CD8-positive, alpha-beta memory T cell (primary cell): ENCODE measurements at places on chromosomes 3 and 15.
A peak's percentile ranks its signal among the peaks of the same experiment; 100 is the strongest.

GRCh38 chr15:41930221-41930866 lies 36.5 kb upstream of the SPTBN5 start:
- no peak for DNase-seq

- no peak for DNase-seq
These were observed 22.1 kb upstream of the BNC1 start for GRCh38 chr15:83306561-83306960.

- DNase-seq: no peak
These were observed 32.4 kb upstream of the CDV3 start for GRCh38 chr3:133540896-133541674.

GRCh38 chr15:61041886-61042285 lies 187.2 kb downstream of the RORA start:
- DNase-seq: no peak

DNA sequence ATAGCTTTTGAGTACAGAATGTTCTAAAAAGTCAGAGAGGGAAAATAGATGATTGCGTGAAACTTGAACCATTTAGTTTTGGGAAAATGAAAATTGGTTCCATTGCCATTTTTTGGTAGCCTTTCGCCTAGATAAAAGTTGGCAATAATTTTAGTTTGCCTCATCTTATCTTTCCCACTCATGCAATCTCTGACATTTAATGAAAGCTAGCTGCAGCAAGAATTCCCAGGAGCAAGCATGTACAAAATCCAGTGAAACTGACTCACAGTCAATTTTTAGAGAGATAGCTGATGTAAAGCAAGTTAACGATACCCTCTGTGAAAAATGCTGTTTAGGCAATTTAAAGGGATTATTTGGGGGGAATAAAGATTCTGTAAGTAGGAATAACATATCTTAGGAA lies 797.4 kb downstream of the GRM7 start:
- no peak for DNase-seq

DNA sequence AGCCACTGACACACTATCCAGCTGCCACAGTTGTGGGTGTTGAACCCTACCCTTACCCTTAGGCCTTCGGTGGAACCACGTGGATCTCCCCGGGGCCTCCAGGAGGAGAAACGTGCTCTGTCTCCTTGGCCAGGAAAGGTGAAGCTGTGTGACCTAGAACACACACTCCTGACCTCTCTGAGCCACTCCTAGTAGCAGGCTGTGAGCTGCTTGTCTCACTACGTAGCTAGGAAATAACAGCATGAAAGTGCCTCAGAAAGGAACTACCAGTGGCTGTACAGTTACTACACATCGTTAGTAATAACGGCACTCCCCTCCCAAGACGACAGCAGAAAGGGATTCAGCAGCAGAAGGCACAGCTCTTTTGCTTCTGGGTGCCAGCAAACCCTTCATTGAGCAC lies 36.2 kb upstream of the SLC6A6 start:
- no peak for DNase-seq

- no peak for DNase-seq
These were observed 1.4 kb downstream of the STARD9 start for GRCh38 chr15:42576776-42577175.

DNA sequence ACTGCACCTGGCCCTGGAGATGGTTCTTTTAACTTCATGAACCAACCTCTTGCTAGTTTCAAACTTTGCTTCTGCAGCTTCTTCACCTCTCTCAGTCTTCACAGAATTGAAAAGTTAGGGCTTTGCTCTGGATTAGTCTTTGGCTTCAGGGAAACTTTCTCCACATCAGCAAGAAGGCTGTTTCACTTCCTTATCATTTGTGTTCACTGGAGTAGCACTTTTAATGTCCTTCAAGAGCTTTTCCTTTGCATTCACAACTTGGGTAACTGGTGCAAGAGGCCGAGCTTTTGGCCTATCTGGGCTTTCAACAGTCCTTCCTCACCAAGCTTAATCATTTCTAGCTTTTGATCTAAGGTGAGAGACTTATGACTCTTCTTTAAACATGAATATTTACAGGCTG lies 15.7 kb upstream of the TM2D3 start:
- no peak for DNase-seq

GRCh38 chr3:5317557-5317956 lies 130.1 kb downstream of the EDEM1 start:
- DNase-seq: no peak

DNA sequence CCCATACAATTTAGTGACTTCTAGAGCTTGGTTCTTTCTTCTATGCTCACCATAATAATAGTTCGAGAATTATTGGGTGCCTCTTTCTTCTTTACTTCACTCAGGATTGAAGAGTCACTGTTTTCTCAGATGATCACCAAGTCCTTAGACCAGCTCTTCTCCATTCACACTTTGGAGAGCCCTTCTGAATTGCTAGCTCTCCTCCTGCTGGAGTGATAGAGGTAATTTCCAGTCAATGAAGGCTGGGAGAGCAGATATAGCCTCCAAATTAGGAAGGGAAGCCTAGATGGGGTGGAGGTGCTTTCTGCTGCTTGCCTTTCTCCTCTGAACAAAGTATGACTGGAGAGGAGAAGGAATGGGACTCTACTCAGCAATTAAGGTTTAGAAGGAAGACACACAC lies 10.7 kb upstream of the BBX start:
- DNase-seq: no peak

DNA sequence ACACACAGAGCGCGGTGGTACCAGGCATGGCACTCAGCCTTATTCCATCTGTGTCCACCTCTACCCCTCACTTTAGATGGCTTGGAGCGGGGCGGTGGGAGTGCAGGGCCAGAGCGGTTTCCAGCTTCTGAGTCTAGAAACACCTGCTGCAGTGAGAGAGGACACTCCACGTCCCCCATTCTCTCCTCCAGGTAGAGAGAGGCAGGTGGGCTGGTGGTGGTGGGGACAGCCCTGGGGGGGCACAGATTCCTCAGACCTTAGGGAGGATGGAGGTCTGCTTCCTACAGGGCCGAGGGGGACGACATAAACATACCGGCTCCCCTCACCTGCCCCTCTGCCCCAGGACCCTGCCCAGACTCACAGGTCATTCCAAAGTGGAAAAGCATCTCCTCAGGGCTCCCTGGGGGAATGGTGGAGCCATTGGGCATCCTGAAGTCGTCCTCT lies 40.4 kb downstream of the MUC20 start:
- no peak for DNase-seq

GRCh38 chr3:102511168-102511567 lies 76.4 kb downstream of the ZPLD1 start:
- DNase-seq: no peak

GRCh38 chr15:101134780-101135179 lies 117.1 kb downstream of the CHSY1 start:
- no peak for DNase-seq

DNA sequence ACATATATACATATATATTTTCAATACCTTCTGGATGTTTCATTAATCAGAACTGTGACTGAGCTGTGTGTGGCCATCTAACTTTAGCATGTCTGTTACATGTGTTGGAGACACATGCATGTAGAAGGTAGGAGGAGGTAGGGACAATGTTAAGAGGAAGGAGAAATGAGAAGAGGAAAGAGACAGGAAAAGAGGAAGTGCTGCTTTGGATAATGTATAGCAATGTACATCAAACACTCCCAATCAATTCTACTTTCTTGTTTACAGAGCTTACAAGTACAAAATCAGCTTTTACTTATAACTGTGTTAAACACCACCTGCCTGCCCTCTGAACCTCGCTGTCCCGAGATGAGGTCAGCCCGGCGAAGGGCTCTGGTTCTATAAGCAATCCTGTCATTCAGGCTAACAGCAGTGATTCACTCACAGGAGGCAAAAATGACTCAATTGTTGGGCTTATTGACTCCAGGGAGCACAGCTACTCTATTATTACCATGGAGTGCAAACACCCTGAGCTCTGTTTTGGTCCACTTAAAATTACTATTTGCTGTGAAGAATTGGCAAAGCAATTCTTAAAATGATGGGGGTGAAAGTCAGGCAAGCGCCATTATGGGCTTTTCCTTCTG lies 188.9 kb downstream of the MEIS2 start:
- no peak for DNase-seq

- no peak for DNase-seq
These were observed 12.1 kb downstream of the B3GNT5 start for GRCh38 chr3:183265157-183265642.

GRCh38 chr3:128287216-128287615 lies 133.9 kb downstream of the EEFSEC start:
- DNase-seq: no peak

DNA sequence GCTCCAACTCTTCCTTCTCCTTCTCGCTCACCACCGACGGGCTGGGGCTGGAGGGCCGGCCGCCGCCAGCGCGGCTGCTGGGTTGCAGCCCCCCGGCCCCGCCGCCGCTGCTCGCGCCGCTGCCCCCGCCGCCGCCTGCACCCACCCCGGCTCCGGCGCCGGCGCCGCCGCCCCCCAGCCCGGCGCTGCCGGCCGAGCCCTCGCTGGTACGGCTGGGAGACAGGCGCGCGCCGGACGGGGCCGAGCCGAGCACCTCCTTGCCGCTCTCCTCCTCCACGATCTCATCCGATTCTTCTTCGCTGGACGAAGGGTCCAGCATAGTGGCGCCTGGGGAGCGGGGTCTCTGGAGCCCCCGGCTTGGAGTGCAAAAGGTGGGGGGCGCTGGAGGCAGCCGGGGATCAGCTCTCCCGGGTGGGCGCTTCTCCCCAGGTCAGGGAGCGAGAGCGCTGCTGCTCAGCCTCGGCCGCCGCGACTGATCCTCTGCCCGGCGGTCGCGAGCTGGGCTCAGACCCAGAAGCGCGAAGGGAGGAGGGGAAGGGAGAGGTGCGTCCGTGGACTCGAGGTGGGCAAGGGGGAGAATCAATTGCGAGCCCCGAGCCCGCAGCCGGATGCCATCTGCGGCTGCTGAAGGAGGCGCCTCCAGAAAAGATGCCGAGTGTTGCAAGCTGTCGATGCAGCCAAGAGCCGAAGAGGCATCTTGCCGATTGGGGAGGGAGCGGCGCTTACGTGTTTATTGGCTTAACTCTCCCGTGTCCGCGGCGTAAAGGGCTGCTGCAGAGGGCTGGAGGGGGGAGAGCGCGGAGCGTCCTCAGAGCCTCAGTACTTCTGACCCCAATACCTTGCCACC lies at the start of gene CADPS:
CADPS (minus strand) TSS at position 706 of the 847 bp plus-strand sequence; CDS start at position 319, 387 bp downstream.
- DNase-seq: no peak

DNA sequence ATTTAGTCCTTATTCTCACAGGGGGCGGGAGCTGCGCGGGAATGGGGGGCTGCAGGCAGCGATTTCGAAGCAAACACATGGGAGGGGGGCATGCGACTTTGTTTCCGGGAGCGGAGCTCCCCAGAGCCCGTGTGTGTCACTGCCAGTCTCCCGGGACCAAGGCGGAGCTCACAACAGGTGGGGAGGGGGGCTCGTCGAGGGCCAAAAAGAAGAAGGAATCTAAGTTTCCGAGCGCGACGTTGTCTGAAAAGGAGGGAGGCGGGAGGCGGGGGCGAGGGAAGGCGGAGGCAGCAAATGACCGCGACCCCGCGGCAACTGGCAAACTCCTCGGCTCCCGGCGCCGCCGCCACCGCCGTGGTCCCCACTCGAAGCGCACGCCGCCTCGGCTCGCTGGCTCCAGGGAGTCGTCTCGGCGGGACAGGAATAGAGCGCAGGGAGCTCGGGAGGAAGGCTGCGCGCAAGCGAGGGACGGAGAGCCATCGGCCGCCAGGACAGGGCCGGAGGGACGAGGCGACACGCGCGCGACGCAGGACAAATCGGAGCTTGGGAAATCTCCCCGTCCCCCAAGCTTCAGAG lies 1.4 kb downstream of the FOXP1 start:
- peak; percentile 8 for DNase-seq

GRCh38 chr15:45186771-45187577 lies 792 bp downstream of the SHF start:
- DNase-seq: no peak

GRCh38 chr3:107411056-107411455 lies 33.8 kb downstream of the CCDC54 start:
- no peak for DNase-seq

DNA sequence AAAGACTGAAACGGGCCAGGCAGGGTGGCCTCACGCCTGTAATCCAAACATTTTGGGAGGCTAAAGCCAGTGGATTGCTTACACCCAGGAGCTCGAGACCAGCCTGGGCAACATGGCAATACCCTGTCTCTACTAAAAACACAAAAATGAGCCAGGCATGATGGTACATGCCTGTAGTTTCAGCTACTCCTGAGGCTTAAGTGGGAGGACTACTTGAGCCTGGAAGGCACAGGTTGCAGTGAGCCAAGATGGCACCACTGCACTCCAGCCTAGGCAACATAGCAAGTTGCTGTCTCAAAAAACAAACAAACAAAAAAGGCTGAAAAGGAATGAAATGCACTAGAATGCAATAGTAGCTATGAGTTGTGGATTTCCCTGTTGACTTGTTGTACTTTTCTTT lies 94.7 kb downstream of the STAG1 start:
- DNase-seq: no peak

DNA sequence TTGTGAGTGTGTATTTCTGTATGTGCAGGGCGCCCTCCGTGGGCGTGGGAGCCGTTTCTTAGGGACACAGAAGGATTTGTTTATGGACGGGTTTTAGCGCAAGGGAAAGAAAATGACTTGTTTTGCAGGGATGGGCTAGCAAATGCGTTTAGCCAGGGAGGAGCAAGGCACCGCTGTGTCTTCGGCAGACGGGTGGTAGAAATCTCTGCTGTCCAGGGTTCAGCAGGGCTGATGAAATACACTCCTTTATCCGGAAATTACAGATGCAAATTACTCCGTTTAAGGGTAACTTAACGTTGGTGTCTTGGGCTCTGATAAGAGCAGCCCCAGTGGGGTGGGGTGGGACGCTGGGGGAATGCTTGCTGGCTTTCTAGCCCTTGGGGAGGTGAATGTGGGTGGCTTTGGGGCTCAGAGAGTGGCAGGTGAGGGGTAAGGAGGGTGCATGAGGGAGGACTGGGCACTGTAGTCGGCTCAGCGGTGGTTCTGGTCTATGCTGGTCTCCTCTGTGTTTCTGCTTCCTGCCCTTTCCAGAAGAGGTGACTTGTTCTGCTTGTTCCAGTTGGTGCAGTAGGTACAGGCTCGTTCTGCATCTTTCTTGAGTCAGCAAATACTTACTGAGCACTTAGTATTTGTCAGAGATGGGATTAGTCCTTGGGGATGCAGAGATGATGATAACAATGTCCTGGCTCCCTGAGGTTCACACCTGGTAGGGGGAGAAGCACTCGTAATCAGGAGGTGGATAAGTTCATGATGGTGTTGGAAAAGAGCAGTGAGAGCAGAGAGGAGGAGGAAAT lies 954 bp downstream of the SV2B start:
- no peak for DNase-seq

- no peak for DNase-seq
These were observed 65.5 kb upstream of the NR2F2 start for GRCh38 chr15:96264801-96265515.

DNA sequence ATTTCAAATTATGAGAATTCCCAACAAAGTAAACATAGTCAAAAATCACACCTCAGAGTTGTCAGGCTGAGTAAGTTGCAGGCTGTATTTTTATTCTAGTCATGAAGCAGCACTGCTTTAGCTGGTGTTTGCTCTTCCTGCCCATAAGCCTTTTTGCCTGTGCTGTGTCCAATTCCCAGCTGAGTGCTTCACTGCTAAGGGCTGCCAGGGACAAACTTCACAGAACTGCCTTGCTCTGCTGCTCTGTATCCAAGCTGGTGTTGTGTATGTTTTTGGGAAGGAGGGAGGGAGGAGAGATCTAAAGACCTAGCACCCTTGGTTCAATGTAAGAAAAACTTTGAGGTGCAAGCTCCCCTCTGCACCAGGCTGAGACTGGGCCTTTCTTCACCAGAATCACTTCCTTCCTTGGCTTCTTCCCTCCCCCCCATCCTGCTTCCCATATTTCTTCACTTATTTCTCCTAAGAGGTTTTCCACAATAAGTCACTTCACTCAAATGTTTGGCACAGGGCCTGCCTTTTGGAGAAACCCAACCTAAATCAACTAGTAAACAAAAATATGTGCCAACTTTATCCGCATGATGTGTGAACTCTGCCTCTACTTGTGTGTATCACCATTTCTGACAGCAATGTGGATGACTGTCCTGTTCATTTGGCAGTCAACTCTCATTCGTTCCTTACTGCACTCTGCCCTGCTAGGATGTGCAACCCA lies 156.1 kb downstream of the TBL1XR1 start:
- DNase-seq: no peak
